ENCODE measurements at places on chromosomes 5 and 9.
A peak's percentile ranks its signal among the peaks of the same experiment; 100 is the strongest.

DNA sequence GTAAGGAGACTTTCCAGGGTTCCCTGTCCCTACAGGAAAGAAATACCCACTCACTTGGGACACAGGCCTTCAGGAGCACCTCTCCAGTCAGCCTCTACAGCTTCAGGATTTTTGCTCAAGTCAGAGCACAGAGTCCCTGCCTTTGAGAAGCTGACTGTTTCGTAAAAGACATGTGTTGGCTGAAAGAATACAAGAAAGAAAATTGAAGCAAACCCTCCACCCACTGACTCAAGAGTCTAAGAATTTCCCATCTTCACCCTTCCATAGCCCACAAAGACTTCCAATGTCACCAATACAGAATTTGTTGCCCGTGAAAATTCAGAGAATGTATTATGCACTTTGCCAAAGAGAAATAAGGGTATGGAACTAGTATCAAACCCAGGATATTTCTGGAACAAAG is 53.0 kb upstream of the ZNF622 start:
- no peak for DNase-seq

GRCh38 chr5:8102714-8103113 is 233.8 kb downstream of the MTRR start:
- no peak for DNase-seq

DNA sequence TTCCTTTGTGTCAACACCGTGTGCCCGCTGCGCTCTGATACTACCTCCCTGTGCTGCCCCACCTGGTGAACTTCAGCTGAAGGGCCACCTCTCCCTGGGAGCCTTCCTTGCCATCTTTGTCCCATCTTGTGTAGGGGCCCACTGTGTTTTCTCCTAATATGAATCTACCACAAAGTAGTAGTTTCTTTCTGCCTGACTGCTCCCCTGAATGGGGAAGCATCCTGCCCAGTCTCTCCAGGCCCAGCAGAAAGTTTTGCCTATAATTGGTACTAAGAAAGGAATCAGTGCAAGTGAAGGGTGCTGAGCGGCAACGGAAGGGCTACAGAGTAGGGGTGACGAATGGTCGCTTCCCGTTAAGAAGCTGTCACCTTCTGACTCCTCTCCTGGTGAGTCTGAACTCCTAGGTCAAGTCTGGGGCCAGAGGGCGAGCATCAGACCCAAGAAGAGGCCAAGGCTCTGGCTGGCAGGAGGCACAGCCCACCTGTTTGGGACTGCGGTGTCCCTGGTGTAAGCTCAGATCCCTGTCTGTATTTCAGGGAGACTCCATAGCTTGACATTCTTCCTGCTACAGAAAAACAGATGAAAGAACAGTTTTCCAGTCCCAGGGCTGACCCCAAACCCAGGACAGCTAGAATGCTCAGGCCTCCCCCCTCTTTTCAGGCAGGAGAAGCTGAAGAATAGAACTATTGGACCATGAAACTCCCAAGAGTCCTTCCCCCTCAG is 24.1 kb downstream of the WWC1 start:
- DNase-seq: no peak

DNA sequence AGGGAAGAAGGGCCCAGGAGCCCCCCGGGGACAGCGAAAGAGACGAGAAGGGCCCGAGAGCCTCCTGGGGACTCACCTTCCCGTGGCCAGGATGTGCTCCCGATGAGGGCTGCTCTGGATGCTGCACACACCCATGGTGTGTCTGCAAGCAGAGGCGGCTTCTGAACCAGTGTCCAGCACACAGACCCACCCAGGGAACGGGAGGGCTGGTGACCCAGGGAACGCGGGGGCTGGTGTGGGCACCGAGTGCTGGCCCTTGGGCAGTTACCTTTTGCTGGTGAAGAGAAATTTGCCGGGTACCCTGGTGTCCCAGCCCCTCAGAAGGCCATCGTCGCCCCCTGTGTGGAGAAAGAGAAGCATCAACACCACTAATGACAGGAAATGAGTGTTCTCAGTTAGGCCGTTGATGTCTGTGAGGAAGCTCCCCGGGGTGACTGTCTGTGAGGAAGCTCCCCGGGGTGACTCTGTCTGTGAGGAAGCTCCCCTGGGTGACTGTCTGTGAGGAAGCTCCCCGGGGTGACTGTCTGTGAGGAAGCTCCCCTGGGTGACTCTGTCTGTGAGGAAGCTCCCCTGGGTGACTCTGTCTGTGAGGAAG is 13.2 kb downstream of the MRPL41 start:
- no peak for DNase-seq

- DNase-seq: no peak
These were observed 589.9 kb downstream of the ZNF608 start for GRCh38 chr5:124156415-124156996.

DNA sequence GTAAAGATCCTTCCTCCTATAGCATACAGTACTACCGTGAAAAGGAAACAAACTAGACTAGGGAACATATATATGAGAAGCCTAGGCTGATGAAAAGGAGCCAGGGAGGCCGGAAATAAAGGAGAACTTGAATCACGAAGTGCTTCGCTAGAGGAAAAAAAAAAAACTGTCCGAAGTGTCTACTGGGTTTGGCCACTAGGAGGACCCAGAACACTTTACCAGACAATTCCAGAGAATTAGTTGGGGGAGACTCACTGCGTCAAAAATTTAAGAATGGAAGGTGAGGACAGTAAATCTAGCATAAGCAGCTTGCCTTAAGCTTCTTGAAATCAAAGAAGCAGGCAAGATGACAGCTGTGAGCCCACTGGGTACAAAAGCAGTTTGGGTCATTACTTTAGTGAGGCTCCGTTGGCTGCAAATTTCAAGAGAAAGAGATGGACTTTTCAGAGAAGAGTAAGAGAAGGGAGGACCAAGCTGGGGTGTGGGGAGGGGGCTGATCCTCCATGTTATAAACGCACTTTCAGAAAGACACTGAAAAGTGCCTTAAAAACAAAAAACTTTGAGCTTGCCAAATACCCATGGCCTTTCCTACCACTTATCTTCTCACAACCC is 47.4 kb downstream of the P4HA2 start:
- peak; percentile 60 for DNase-seq

GRCh38 chr5:108818613-108819272 is 71.0 kb downstream of the FER start:
- DNase-seq: no peak

DNA sequence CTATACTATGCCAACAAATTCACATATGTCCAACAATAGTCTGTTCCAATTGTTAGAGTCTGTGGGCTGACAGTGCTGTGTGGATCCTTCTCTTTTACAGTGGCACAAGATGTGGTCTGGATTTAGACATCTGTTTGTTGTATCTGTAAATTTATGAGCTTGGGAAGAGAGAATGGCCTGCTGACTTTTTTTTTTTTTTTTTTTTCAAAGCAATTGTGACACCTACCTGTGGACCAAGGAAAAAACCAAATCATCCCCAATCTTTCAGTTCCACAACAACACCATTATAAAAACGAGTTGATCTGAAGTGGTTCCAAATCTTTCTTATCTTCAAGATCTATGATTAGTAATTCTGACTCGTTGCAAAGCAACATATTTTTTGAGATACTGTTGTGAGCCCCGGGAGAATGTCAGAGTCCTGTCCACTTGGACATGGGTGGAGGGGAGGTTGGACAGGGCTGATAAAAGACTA is 4.9 kb downstream of the IRX2 start:
- peak; percentile 16 for DNase-seq

DNA sequence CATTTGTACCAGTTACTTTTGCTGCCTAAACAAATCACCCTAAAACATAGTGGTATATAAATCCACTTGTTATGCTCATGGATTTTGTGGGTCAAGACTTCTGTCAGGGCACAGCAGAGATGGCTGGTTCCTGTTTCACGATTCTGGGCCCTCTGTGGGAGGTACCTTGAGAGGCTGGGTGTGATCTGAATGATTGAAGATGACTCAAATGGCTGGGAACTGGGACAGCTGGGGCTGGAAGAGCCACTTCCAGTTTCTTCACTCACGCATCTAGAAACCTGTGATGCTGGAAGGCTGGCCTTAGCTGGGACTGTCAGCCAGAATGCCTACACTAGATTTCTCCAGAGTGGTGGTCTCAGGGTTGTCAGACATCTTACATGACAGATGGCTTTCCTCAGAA is 88.1 kb downstream of the KIF4B start:
- no peak for DNase-seq

DNA sequence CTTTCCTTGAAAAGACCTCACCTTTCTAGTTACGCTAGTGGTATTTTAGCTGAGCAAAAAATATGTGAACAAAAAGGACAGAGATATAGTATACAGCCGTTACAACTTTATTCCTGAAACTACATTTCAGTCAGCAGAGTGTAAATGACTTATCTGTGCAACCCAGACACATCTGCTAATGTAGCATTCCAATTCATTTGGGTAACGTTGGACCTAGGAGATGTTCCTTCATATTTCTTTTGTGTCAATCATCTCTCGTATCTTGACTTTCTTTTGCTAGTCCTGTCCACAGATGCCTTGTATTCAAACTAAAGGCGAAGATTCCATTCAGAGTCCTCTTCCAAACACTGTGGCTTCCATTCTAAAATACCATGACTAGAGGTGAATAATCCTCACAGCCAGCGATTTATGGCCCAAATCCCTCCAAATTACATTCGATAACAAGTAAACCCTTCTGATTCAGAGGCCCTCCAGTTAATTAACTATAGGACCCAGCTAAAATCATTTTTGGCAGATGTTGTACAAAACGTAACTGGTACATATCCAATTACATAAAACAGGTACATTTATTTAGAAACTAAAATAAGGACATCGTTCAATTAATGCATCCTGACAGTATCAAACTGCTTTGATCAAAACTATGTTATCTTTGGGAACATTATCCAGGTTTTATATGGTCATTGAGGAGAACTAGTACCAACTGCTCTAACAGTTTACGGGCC is 155.7 kb downstream of the DROSHA start:
- no peak for DNase-seq

Data from ELF-1 (cell line).